Cerebellar nuclear complex (tissue), 1 donor: ENCODE measurements at places on chromosomes 13 and 19.
A peak's percentile ranks its signal among the peaks of the same experiment; 100 is the strongest.

- no peak for DNase-seq
Observed at GRCh38 chr13:24068472-24068871, 92.0 kb upstream of the SPATA13 start.

DNA sequence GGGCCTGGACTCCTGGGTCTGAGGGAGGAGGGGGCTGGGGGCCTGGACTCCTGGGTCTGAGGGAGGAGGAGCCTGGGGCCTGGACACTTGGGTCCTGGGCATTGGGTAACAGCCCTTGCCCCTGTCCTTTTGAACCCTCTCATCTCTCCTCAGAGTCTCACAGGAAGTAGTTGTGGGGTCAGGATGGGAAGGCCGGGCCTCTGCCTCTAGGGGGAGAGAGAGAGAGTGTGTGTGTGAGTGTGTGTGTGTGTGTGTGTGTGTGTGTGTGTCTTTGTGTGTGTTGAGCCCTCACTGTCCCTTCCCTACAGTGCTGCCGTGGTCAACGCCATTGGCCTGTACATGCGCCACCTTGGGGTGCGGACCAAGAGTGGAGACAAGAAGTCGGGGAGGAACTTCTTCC, 10.9 kb downstream of the ARHGEF1 start:
- DNase-seq: no peak

- no peak for DNase-seq
Observed at GRCh38 chr13:95516021-95516420, 36.5 kb upstream of the CLDN10 start.

GRCh38 chr13:99415851-99416331, 85.4 kb upstream of the TM9SF2 start:
- DNase-seq: no peak

DNA sequence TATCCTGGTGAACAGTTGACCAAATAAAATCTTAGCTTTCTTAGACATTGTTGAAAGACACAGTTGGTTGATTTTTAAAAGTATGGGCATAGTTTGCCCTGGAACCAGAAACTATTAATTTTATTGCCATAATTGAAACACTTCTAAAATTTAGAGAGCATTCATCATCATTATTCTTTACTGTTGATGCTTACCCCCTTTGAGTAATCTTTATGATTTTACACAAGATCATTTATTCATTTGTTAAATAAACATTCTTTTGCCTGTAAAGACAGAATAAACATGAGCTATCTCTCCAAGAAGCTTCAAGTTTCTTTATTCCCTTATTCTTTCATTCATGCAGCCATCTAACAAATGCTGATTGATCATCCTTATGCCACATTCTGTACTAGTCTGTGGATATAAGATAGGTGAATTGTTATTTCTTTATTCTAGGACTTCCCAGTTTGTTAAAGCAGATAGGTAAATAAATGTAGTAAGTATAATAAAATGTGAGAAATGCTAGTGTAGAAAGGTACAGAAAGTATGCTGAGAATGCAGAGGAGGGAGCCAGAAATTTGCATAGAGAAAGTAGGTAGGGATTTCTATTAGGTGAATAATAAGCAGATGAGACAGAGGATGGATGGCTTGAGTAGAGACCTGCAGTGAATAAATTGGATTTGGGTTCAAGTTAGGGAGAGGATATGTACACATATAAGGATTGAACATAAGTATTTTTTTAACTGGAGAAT, 8.2 kb downstream of the SERTM1 start:
- no peak for DNase-seq

GRCh38 chr13:71621174-71622124, 245.6 kb downstream of the DACH1 start:
- no peak for DNase-seq

- DNase-seq: no peak
Observed at GRCh38 chr13:113499936-113500335, 9.4 kb upstream of the DCUN1D2 start.

GRCh38 chr13:27383104-27383921, 41.1 kb upstream of the GTF3A start:
- DNase-seq: no peak

- DNase-seq: no peak
Observed at GRCh38 chr19:23312515-23312914, 62.3 kb upstream of the ZNF724 start.

- DNase-seq: no peak
Observed at GRCh38 chr19:22286151-22286810, at the start of gene ZNF729. ZNF729 (plus strand) TSS chr19:22286441; CDS start chr19:22286526, 85 bp downstream.

GRCh38 chr19:33794683-33795369, 1.8 kb upstream of the KCTD15 start:
- no peak for DNase-seq

GRCh38 chr13:79128158-79128557, 277.9 kb downstream of the RBM26 start:
- no peak for DNase-seq

DNA sequence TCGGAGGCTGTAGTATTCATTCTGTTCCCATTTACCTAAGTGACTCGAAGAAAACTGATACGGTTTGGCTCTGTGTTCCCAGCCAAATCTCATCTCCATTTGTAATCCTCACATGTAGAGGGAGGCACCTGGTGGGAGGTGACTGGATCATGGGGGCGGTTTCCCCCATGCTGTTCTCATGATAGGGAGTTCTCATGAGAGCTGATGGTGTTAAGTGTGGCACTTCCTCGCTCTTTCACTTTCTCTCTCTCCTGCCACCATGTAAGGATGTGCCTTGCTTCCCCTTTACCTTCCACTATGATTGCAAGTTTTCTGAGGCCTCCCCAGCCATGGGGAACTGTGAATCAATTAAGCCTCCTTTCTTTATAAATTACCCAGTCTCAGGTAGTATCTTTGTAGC, 23.5 kb downstream of the SLAIN1 start:
- no peak for DNase-seq

DNA sequence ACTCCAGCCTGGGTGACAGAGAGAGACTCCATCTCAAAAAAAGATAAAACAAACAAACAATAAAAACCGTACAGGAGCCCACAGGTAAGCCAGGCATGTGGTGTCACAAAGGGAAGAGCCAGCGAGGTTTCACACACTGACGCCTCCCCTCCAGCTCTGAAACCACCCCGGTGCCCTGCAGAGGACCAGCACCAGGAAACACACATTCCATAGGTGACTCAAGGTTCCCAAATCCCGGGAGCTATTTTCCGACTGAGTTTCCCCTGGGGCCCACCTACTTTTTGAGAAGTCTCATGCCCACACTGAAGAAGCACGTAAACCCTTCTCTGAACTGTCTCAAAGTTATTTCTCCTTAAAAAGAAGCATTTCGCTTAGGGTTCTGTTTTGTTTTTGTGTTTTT, 40.3 kb downstream of the RHPN2 start:
- DNase-seq: no peak

GRCh38 chr13:76663592-76664335, 222.4 kb downstream of the KCTD12 start:
- DNase-seq: no peak

- DNase-seq: no peak
Observed at GRCh38 chr19:29104605-29105241, 108.2 kb downstream of the UQCRFS1 start.

DNA sequence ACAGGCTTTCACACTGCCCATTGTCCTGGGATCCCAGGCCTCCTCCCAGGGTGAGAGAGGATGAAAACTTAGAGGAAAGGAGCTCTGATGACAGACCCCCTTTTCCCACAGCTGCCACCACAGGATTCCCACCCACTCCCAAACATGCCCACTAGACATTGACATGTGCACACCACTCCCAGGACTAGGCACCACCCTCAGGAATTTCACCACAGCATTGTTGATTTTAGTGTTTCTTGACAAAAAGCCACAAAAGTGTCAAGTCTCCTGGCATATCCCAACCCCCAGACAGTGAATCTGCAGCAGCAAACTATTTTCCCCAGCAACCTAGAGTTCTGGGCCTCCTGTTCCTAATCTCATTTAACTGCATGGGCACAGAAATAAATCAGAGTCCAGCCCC, 10.1 kb downstream of the ZNF714 start:
- DNase-seq: no peak

DNA sequence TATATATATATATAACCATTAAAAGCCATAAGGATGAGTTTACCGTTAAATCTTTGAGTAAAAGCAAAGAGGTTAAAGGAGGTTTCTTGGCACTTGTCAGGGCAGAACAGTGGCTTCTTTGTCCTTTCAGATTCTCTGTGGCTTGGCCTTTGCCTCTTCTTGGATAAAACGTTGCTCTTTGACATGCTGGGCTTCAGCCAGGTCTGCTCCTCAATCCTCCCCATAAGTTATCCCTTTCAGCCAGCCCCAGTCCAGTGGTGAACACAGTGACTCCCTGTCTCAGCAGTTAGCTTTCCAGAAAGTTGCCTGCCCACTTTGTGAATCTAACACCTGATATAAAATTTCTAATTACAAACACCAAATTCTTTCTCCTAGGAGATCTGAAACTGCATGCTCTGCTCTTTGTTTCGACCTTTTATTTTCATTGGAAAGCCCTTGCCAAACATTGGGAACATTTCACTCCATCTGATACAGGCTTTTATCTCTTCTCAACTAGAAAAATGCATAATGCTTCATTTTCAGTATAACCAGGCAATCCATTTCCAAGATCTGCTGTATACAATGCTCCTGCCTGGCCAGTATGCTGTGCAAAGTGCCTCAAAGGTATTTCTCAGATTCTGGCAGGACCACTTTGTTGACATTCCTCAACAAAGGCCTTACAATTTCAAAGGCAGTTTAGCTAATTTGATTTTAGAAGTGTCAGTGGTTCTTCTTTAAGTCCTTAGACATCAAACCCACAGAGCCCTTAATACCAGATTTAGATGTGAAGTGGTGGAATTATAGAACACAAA, 16.2 kb upstream of the MED4 start:
- no peak for DNase-seq

- DNase-seq: peak; percentile 42
Observed at GRCh38 chr13:50400035-50400726, 384.9 kb downstream of the KCNRG start.

- DNase-seq: no peak
Observed at GRCh38 chr19:42277821-42278451, 8.9 kb downstream of the CIC start.

- DNase-seq: peak; percentile 67
Observed at GRCh38 chr19:13152974-13153568, 2.9 kb downstream of the IER2 start.

- DNase-seq: no peak
Observed at GRCh38 chr19:6533746-6534418, 3.1 kb downstream of the TNFSF9 start.

GRCh38 chr19:33434069-33434885, 60.8 kb downstream of the CEBPG start:
- no peak for DNase-seq

GRCh38 chr13:79427883-79428282, 21.8 kb upstream of the RBM26 start:
- no peak for DNase-seq

DNA sequence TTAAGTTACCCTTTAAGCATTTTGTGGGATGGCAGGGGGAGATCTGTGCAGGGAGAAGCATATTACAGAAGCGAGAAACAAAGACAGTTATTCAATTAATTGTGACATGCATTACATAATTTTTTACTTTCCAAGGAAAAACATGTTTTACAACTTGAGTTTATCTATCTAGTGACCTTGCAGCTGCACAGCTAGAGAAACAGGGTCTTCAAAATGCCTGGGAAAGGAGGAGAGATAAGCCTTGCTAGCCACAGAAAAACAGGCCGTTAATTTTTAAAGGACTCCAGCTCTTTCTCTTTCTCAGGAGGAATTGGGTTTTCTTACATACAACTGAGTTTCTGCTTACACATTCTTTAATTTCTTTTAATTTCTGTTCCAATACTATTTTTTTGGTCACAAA, 14.8 kb upstream of the ZNF431 start:
- no peak for DNase-seq

DNA sequence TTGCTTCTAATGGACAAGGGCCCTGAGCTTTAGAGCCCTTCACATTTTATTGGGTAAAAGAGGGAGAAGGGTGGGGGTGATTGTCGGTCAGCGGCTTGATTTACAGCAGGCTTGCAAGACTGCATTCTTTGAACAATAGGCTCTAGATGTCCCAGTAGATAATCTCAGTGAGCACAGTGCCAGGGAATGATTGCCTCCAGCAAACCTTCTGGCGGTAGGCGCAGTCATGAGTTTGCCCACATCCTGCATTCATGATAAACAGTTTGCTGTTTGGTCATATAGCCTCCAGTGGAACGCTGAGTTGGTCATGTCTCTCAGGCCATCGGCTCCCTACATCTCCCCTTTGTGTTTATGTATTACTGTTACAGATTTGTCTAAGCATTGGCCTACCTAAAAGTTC, 12.6 kb downstream of the ZNF528 start:
- no peak for DNase-seq

DNA sequence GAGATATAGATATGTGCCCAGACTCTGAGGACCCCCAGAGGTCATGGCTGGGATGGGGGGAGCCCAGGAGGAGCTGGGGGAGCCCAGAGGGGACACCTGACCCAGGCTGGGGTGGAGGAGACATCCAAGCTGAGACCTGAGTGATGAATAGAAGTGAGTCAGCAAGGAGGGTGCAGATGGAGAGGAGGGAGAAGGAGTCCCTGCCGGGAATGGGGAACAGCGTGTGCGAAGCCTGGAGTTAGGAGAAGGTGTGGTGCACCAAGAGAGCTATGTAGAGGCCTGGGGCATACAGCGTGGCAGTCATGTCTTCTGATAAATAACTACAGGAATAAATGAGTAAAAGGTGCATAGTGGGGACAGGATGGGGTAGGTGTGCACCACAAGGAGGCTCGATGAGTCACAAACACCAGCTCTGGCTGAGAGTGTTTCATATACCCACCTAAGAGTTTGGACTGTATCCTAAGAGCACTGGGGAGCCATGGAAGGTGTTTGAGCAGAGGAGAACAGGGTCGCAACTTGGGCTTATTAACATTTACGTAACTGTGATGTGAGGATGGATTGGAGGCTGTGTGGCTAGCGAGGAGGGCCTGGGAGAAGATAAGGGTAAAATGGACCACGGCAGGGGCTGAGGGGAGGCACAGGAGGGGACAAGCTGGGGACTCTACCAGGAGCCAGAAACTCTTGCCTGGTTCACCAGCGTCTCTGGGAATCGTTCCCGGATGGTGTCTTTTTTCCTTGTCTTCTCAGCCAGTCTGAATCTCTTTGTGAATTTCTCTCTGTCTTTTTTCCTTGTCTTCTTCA, 1.4 kb downstream of the CEACAM18 start:
- no peak for DNase-seq

- DNase-seq: no peak
Observed at GRCh38 chr13:109764470-109765291, 21.7 kb downstream of the IRS2 start.

- DNase-seq: no peak
Observed at GRCh38 chr13:42876887-42877545, 95.6 kb downstream of the FAM216B start.
